ENCODE measurements at places on chromosomes 12 and 14.

DNA sequence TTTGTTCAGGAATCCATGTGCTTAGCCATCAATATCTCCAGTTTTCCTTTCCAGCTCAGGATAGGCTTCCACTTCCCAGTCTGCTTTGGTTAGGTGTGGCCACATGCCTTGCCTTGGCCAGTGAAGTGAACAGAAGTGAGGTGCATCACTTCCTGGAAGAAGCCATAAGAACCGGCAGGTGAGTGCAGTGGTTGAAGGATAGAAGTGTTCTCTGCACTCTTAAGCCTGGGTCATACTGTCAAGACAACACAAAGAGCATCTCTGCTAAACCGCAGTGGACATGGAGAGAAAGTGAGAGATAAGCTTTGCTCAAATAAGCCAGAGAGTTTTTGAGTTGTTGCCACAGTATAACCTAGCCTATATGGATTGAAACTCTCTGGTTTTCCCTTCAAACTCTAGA, 11.4 kb downstream of the GNG2 start:
- no peak for DNase-seq

- DNase-seq = peak; percentile 57
These were observed 556 bp downstream of the TIMM9 start for GRCh38 chr14:58426670-58427280.

GRCh38 chr12:39824505-39825212, 205.1 kb upstream of the ABCD2 start:
- DNase-seq = no peak

GRCh38 chr12:132505105-132505851, 15.3 kb downstream of the FBRSL1 start:
- no peak for DNase-seq

DNA sequence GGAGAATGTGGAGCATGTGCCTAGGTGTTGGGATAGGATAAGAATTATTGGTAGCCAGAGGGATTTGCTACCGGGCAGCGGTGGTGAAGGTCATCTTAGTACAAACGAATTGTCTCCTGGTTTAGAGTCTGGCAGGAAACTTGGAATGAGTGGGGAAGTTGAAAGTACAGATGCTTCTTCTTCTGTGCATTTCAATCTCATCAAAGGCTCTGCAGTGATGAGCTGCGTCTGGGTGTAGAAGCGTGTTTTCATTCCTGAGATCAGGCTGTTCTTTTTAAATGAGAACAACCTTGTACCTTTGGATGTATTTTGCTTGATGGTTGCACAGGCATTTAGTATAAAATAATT, 2.1 kb downstream of the WNK1 start:
- DNase-seq = no peak

DNA sequence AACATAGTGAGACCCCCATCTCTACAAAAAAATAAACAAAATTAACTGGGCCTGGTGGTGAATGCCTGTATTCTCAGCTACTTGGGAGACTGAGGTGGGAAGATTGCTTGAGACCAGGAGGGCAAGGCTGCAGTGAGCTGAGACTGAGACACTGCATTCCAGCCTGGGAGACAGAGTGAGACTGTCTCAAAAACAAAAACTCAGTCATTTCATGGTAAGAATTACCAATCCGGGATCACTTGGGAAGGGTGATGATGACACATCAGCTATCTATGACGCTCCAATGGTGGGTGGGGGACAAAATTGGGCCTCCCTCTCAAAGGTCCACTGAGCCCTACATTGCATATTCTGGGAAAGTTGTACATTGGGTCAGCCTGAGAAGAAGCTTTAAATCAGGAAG, 47.7 kb downstream of the SERPINA3 start:
- no peak for DNase-seq

- DNase-seq = no peak
These were observed 104.0 kb downstream of the TNFAIP2 start for GRCh38 chr14:103227094-103227768.

GRCh38 chr14:93183596-93184317, 940 bp downstream of the MOAP1 start:
- no peak for DNase-seq

DNA sequence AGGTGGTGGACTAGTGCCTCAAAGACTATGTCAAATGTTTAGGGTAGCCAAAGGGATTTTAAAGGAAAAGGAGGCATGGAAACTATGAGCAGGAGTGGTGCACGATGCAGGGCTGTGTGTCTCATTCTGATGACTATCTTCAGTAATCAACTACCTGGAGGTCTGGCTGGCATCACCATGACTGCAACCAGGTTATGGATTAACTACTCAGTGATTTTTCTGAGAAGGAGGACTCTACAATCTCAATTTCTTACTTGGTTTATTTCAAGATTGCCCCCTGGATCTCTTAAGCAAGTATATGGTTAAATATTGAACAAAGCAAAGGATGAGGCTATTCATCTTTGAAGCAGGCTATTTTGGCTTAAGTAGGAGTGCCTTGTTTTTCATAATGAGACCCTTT, 19.2 kb upstream of the EDDM3A start:
- no peak for DNase-seq

- no peak for DNase-seq
These were observed 121.6 kb downstream of the KTN1 start for GRCh38 chr14:55701638-55702037.

- no peak for DNase-seq
These were observed 23.4 kb upstream of the RAB35 start for GRCh38 chr12:120139958-120140357.

DNA sequence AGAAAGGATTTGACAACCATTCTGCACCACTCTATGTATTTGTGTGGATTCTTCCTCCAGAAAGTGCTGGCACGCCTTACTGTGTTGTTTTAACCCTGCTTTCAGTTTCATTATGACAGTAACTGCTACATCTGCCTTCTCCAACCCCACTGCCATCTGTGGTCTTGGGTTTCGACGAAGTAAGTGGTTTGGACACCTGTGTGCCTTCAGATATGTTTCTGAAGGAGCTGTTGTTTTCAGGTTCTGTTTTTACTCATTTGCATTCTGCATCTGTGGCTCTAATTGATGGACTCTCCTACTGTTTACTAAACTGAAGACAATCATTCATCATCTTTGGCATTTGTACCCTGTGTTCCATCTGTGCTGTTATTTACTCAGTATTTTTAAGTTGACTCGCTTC, 4.1 kb downstream of the TSHR start:
- peak; percentile 67 for DNase-seq

DNA sequence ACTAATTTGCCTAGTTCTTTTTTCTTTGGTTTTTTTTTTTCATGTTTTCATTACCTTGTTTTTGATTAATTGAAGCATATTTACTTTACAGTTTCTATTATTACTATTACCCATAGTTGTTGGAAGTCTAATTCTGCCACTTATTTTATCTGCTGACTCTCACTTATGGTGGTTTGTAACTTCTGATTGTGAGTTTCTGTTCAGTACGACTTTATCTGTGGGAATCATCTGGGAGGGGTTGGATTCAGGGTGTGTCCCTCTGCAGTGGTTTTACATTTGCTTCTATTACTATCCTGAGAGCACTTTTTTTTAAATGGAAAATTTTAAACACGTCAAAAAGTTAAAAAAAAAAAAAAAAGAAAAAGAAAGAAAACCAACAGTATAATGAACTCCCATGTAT, 26.4 kb upstream of the SOS2 start:
- no peak for DNase-seq

DNA sequence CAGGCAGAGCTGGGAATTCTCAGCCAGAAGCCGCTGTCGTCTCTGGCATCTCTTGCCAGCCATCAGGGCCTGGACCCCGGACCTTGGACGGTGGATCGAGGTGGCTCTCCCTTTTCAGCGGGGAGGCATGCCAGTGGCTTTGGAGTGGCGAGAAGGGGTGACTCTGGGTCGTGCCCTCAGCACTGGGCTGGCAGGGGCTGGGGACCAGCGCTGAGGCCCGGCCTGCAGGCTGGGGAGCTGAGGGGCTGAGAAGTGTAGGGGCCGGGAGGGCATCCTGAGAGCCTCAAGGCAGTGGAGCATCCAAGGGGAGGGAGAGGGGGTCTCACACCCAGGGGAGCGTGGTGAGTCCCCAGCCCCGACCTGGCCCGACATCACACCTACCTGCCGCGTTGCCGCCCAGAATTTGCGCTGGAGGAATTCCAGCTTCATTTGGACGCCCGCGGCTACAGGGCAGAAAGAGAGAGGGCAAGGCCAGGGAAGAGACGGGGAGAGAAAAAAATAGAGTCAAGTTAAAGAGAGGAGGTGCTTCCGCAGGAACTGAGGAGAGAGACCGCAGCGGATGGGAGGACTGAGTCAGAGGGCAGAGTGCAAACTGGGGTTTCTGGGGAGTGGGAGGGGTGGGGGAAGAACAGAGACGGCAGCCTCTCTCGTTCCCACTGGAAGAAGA, 9.0 kb upstream of the LRTM2 start:
- DNase-seq = no peak

DNA sequence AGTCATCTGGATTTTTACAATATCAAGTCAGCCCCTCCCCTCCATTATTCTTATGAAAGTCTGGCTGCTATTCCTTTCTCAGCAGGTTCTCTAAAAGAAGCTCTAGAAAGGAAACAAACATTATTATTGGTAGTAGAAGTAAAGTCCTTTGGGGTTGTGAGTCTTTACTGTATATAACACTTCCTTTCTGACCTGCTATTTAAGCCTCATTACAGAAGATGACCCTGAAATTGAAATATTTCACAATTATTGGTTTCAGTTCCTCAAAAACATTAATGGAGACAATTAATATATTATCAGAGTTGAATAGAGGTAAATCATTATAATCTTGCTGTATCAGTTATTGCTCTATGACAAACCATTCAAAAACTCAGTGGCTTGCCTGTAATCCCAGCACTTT, 19.3 kb downstream of the PLEKHA5 start:
- no peak for DNase-seq

DNA sequence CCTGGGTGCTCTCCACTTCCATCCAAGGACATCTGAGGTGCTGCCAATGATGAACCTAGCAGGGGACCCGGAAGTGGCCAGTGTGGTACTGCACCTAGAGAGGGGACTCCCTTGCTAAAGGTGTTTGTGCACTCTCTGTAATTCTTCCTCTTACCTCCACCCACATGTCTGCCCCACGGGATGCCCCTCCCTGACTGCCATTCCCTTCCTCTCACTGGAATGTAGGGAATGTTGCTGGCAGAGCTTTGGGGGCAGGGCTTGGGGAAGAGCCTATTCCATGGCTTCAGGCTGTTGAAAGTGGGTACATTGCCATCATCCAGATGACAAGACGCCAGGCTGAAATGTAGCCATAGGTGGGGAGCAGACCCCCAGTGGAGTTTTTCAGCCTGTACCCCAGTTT, 153.2 kb downstream of the SMOC1 start:
- DNase-seq = no peak

DNA sequence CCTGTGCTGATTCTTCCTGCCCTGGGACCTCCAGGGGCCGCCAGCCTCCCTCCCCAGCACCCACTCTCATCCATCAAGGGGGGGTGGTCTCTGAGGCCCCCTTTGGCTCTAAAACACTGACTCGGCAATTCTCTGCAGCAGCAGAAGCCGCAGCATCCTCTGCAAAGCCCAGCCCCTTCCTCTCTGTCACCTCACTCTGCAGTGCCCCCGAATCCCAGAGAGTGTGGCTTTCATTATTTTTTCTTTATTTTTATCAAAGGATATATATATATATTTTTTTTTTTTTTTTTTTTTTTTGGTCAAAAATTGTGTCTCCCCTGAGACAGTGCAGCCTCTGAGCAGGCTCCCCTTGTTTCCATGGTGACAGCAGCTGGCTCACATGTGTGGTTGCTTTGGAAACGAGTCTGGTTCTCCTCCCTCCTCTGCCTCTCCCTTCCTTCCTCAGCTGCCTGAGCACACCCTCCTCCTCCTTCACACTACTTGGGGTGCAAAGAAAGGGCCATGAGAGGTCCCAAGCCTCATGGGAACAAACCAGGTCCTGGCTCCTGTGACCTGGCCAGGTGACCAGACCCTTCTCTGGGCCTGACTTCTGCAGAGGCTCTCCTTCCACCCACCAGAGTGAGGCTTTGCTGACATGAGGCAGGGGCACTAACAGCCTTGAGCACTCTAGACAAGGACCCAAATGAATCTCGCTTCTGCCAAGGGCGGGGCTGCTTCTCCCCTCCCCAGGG, 100.5 kb downstream of the LRRC74A start:
- DNase-seq = peak; percentile 21

DNA sequence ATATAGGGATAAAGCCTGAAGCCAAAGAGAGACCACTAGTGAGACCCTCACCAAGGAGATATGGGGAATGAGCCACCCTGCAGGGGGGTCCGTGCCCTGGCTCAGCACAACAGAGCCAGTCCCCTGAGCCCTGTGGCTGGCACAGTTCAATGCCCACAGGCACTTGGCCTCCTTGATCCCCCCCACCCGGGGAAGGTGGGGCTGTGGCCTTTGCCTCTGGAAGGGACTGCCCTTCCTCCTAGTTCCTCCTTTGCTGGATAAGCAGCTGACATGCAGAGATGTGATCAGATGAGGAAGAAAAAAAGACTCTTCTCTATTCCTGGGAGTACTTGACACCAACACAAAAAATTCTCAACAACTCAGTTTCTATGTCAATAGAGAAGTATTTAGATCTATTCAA, 19.9 kb downstream of the TTC7B start:
- DNase-seq = no peak

- no peak for DNase-seq
These were observed 32.2 kb upstream of the SERPINA6 start for GRCh38 chr14:94355191-94355794.

DNA sequence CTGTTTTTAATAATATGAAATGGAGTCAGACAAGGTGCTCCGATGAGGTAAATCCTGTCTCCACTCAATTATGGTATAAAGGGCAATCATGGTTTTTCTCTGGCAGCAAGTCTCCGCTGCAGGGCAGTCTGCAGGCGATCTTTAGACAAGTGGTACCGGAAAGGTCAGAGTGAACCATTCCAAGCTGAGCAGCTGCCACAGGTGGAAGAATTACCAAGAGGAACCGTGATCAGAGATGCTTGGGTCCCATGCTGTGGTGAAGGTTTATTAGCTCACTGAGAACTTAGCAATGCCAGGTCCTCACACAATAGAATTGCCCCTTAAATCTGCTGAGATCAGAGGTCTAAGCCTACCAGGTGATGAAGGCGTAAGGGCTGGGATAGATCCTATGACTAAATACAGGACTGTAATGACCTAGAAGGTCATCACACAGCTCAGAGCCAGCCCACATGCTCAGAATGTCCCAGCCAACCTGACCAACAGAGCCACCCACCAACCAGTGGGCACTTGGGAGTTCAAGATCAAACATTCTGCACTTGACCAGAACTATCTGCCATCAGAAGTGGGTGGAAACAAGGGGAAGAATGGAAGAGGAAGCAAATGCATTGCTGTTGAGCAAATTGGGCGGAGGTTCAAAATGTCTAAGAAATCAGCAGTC, 175.2 kb upstream of the BCL2L14 start:
- DNase-seq = no peak
